ENCODE measurements at places on chromosomes 4 and X. TPM values are rescaled to one million over a fixed set of nuclear protein-coding genes. Genes with fewer than 3 reads are reported as not detected.

The CNOT6L gene
- 66.8 TPM for total RNA-seq

The MECP2 gene
- 45.3 TPM for total RNA-seq

The HTRA3 gene
- total RNA-seq = 8.2 TPM

The CSAG3 gene
- not detected for total RNA-seq

The TXK gene
- 0.97 TPM for total RNA-seq

The CSAG2 gene
- not detected for total RNA-seq

The SEC31A gene
- 301 TPM for total RNA-seq

The CYP4V2 gene
- total RNA-seq = 3.1 TPM

The MID1 gene
- total RNA-seq = 29.8 TPM

The USP27X gene
- 3.0 TPM for total RNA-seq

The MAGEB17 gene
- not detected for total RNA-seq

Data from endothelial cell of umbilical vein (primary cell).